ENCODE measurements at places on chromosomes 7 and 10. TPM values are rescaled to one million over a fixed set of nuclear protein-coding genes. Genes with fewer than 3 reads are reported as not detected.

DNA sequence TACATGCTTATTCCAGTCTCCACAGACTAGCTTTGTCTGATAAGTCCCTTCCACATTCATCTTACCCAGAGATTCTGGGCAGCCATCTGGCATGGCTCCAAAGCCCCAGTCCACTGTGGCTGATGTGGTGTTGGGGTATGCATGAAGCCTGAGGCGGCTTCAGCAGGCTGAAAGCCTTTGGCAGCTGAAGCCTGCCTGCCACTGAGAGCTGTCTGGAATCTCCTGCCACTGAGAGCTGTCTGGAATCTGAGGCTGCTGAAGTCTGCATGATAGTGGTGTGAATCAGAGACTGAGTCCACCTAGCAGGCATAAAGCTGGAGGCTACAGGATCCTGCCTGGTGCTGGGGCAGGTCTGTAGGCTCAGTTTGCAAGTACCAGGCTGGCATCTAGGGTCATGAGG is 87.1 kb downstream of the DYNC1I1 start:
- no peak for DNase-seq

GRCh38 chr10:119849031-119849789 is 23.4 kb downstream of the MCMBP start:
- no peak for DNase-seq

DNA sequence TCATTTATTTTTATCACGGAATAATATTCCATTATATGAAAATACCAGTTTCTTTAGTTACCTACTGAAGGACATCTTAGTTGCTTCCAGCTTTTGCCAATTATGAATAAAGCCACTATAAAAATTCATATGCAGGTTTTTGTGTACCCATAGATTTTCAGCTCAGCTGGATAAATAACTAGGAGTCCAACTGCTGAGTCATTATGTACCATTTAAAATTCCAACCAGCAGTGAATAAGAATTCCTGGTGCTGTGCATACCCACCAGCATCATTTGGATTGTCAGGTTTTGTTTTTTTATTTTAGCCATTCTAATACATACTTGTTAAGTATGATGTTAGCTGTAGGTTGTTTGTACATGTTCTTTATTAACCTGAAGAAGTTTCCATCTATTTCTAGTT is 14.5 kb downstream of the FAM24B start:
- no peak for DNase-seq

DNA sequence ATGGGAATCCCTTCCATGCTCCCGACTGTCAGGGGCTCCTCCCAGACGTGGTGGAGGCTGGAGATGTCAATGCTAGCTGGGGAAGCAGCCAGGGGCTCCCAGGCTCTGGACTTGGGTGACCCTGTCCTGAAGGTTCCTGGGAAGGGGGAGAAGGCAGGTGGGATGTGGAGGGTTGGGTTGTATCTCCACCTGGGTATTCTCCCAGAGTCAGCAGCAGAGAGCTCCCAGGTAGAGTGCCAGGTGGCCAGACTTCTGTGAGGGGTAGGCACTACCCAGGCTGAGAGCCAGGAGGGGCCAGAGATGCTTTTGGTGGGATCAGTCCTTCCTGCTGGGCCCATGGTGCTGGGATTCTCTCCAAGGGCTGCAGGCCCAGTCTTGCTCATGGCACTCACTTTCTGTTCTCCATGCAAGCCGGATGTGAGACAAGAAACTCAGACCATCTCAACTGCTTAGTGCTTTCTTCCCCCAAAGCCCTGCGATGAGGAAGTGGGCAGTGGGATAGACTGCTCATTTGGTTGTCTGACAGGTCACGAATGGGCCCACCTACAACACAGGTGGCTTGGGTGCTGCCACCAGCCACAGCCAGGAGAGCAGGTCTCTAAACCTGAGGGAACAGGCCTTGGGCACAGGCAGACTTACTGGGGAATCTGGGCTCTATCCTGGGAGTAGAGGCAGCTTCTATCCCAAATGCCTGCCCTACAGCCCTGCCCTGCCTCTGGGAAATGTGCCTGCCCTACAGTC is 52.5 kb upstream of the CAMK2B start:
- DNase-seq: no peak

Gene NUTM2E
- total RNA-seq: 0.57 TPM

- peak; percentile 66 for DNase-seq
Observed at GRCh38 chr7:51180092-51180491, 136.5 kb downstream of the COBL start.

- no peak for DNase-seq
Observed at GRCh38 chr10:48526846-48527505, 77.9 kb downstream of the ARHGAP22 start.

- DNase-seq: no peak
Observed at GRCh38 chr7:7706556-7707172, 11.7 kb downstream of the RPA3 start.

- DNase-seq: no peak
Observed at GRCh38 chr10:113368666-113369364, 184.0 kb upstream of the HABP2 start.

DNA sequence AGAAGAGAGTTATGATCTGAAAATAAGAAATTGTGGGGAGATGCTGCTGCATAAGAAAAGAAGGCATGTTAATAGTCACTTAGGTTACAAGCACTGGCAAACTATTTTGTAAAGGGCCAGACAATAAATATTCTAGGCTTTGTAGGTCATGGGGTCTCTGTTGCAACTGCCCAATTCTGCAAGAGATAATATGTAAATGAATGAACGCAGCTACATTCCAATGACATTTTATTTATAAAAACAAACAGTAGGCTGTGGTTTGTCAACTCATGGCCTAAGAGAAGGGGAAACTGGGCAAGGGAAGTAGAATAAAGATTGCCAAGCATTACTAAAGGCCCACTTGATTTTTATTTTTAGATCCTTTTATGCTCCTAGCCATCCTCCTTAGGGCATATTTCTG is 133.1 kb downstream of the RAPGEF5 start:
- DNase-seq: no peak

DNA sequence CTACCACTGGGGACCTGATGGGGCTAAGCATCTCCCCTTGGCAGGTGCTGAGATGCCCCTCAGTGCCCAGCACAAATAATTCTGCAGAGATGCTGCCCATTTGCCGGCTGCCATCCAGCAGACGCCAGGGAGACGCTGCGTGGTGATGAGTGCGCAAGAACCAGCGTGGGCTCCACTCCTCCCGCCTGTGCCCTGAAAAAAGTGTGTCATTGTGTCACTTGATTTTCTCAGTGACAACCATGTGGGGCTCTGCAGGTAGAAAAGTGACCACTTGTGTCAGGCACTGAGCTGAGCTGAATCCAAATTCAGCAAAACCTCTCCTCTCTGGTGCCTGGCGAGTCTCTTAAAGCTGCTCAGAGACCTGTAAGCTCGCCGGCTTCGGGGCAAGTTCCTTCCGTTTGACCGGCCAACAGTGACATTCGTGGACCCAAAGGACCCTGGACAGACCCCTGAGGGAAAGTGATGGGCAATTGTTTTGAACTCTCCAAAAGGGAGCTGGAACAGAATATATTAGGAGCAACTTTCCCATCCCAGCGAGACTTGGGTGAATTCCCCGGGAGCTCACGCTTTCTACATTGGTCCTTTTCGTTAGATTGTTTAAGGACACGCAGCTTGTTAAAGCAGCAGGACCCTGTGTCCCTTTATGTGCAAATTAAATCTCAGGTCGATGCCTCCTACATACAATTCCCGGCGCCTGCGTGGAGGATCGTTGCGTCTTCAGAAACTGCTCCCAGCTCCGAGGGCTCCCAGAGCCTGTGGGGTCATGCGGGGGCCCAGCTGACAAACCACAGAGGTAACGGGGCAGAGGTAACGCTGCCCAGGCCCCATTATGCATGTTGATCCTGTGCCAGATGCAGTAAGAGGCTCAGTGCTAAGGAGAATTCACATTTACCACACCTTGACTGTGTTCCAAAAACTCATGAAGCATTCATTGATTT is 332.7 kb downstream of the ADARB2 start:
- no peak for DNase-seq

Gene TIMM23B
- total RNA-seq: 29.9 TPM

DNA sequence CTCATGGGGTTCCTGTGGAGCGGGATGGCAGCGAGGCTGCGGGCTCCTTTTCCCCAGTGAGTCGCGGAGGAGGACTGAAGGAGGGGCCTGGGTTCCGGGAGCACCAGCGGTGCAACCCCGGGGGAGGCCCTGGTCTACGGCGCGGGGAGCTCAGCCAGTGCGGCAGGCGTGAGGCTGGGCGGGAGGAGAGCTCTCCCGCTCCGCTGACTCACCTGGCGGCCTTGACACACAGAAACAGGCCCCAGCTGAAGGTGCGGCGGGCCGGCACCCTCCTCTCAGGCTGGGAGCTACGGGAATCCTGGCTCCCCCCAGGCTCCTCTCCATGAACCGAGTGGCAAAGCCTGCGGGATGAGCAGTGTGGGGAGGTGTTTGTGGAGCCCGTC is 6.8 kb upstream of the NOM1 start:
- DNase-seq: no peak

GRCh38 chr7:131521651-131522163 is 34.7 kb downstream of the PODXL start:
- DNase-seq: peak; percentile 39

DNA sequence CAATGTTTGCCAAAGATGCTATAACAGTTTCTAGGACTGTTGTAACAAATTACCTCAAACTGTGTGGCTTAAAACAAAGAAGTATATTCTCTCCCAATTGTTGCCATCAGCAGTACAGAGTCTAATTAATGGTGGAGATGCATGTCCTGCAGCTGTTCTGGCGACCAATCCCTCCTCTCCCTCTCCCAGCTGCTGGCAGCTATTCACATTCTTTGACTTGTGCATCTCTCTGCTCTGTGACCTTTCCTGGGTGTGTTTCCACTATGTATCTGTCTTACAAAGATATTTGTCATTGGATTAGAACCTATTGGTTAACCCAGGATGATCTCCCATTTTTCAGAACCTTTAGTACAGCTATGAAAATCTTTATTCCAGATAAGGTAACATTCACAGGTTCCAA is 561.7 kb upstream of the POM121L12 start:
- no peak for DNase-seq

- DNase-seq: no peak
Observed at GRCh38 chr10:21520509-21520908, 5.0 kb downstream of the SKIDA1 start.

- DNase-seq: no peak
Observed at GRCh38 chr7:49805371-49806007, 32.1 kb downstream of the VWC2 start.
